ENCODE measurements at places on chromosomes 12 and 14. TPM values are rescaled to one million over a fixed set of nuclear protein-coding genes. Genes with fewer than 3 reads are reported as not detected.

DNA sequence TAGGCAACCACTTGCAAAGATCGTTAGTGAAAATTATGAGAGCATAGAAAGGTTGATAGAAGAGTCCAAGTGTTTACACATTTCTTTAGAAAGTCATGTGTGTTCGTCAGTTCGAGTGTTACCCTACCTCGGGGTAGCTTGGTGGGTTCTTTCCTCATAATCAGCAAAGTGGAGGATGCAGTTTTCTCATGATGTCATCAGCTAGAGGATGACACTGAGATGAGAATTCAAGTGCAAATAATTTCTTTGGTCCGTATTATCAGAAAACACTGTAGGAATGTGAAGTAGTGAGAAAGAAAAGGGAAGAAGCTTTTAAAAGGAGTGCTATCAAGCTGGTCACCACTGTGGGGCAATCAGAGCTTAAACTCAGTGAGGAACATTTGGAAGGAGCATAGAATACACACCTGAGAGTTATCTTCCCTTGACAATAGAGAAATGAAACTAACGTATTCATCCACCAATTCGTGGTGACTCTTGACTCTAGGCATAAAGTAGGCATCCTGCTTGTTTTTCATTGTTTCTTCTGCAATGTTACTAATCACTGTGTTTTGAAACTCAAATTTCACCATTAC, 1340.9 kb upstream of the TMEM132C start:
- no peak for DNase-seq

The INHBC gene
- not detected for total RNA-seq

The SIX4 gene
- 0.53 TPM for total RNA-seq

DNA sequence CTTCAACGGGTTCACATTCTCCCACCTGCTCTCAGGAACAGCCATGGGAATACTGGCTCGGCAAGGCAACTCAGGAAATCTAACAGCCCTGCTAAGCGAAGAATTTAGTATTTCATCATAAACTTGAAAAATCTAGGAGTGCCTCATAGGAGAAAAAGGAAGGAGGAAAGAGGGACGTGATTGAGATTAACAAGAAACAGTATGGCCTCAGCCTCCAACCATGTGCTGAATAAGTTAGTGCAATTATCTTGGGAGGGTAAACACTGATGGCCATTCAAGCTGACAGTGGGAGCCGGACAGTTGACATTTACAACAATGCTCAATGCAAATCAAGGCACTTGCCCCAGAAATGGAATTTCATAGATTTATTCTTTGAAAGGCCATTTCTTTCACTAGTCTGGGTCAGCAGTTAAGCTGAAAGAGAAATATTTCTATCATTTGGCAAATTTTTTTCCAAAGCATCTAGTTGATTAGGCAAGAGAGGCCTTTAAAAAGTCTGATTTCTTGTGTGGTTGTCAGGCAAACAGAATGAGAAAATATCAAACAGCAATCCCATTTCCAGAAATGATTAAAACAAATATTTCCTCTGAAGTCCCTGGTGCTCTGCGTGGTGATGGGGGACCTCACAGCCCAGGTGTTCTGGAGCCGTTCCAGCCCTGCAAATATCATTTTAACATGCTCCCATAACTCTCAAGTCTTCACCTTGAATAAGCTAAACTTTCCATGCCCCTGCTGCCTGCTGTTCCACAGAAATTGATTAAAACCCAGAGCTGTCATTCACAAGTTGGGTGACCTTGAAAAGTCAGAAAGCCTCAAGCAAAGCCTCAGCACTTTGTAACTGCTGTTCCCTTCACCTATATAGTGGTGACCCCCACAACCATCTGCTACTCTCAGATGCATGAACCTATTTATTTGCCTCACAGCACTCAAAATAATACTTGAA, 121.6 kb downstream of the PHLDA1 start:
- DNase-seq = no peak

GRCh38 chr14:102594514-102595175, 2.2 kb downstream of the RCOR1 start:
- no peak for DNase-seq

DNA sequence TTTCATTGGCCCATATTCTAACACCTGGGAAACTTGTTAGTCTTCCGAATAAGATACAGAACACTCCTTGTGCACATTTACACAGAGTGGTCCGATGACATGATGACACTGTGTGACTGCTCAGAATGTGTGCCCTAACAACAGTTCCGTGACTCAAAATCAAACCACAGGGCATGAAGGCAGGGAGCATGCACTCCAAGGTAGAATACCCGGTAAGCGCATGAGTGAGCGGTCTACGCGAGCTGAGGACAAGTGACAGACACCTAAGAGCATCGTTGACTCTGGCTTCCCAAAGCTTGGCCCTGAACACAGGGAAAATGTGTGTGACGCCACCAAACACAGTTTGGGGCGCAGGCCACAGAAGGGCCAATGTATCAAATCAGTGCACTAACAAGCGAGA, 18.6 kb downstream of the CLIP1 start:
- DNase-seq = no peak

The MON2 gene
- total RNA-seq = 29.6 TPM
